ENCODE measurements at places on chromosomes 2 and 18.

DNA sequence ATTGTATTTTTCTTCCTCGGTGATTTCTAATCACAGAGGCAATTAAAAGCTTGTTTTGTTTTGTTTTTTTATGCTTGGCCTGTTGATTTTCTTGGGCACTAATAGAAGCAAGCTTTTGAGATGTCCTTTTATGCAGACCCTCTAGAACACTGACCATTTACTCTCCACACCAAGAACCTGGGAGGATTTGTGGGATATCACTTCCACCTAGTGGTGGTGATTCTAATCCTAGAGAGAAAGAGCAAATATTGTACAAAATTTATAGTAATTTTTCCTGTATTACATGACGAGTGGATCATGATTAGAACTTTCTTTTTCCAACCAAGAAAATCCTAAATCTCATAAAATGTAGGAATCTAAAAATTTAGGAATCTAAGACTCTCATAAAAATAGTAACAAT, 23.4 kb downstream of the NEMP2 start:
- no peaks in the 10 kb centered on the region for H3K36me3 ChIP-seq
- H3K4me3 ChIP-seq: no peak overlapping the region
- peak; percentile 41 for DNase-seq
- H3K27ac ChIP-seq: no peak overlapping the region
- no peaks in the 10 kb centered on the region for H3K27me3 ChIP-seq

DNA sequence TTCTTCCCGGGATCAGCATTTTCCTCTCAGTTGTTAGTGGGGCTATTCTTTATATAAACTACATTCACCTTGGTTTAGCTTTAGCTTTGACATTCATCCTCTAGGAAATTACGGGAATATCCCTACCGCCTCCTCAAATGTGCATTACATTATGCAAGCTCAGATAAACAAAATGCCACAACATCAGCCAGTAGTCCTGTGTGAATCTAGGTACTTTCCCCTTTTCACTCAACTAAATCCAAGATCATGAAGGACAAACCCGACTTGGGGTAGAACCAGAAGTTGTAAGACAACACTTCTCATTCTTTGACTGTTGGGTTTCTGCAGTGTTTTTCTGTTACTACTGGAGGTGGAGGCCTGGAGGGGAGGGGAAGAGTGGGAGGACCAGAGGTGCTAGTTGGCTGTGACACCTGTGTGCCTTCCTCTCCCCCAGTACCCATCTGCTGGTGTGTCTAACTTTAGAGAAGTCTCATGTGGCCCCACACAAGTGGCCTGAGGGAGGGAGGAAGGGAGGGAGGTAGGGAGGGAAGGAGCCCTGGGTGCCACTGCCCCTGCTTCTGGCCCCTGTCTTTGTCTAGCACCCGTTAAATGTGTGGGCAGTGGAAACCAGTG, 84.8 kb upstream of the BCL2L11 start:
- no peak overlapping the region for H3K4me3 ChIP-seq
- no peaks in the 10 kb centered on the region for H3K4me1 ChIP-seq
- no peak overlapping the region for H3K27ac ChIP-seq
- no peaks in the 10 kb centered on the region for H3K36me3 ChIP-seq

GRCh38 chr2:205970348-205970747, 115.6 kb downstream of the INO80D start:
- H3K36me3 ChIP-seq: no peaks in the 10 kb centered on the region
- H3K4me1 ChIP-seq: peaks cover 8% of the 10 kb centered on the region
- H3K27ac ChIP-seq: no peak overlapping the region
- DNase-seq: no peak
- H3K4me3 ChIP-seq: no peak overlapping the region
- H3K27me3 ChIP-seq: no peaks in the 10 kb centered on the region

DNA sequence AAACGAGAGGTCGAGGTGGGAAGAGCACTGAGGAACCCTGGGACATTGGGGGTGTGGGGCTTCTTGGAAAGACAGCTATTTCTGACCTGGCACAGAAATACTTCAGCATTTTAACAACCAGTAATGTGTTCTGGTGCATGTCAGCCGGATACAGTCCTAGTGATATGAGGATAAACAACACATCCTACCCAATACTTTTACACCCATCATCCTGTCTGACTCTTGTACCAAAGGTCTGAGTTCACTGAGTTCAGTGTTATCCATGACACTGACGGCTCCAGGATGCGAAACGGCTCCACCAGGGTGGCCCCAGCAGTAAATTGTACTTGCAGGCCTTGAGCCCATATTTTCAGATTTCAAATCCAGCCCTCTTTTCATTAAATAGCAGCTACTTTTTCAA, 65.9 kb upstream of the SH3BP4 start:
- no peak for DNase-seq
- no peak overlapping the region for H3K27ac ChIP-seq
- peaks cover 11% of the 10 kb centered on the region for H3K4me1 ChIP-seq
- no peaks in the 10 kb centered on the region for H3K36me3 ChIP-seq

DNA sequence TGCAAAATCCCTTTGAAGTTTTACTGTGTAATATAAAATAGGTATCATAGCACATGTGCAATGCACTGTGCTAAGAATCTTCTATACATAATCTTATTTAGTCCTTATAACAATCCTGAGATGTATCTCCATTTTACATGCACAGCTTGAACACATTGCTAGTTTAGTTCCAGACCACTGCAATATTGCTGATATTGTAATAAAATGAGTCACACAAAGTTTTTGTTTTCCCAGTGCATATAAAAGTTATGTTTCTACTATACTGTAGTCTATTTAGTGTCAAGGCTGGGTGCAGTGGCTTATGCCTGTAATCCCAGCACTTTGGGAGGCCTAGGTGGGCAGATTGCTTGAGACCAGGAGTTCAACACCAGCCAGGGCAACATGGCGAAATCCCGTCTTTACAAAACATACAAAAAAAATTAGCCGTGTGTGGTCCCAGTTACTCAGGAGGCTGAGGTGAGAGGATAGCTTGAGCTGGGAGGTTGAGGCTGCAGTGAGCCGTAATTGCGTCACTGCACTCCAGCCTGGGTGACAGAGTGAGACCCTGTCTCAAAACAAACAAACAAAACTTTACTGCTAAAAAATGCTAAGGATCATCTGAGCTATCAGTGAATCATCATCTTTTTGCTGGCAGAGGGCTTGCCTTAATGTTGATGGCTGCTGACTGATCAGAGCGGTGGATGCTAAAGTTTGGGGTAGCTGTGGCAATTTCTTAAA, 1.7 kb upstream of the USP14 start:
- H3K27me3 ChIP-seq: peaks cover 13% of the 10 kb centered on the region
- H3K27ac ChIP-seq: no peak overlapping the region
- peaks cover 10% of the 10 kb centered on the region for H3K4me1 ChIP-seq
- no peak for DNase-seq
- H3K36me3 ChIP-seq: no peaks in the 10 kb centered on the region
- no peak overlapping the region for H3K4me3 ChIP-seq

All from GM23338 (cell line).